CD4-positive, alpha-beta T cell treated with Interleukin-6 at 100 ng/mL for 8 hours (primary cell): ENCODE measurements at places on chromosomes 6 and 20.

GRCh38 chr6:168247443-168248147, 72.0 kb downstream of the DACT2 start:
- DNase-seq = no peak

GRCh38 chr6:156977527-156978291, 200.5 kb downstream of the ARID1B start:
- no peak for DNase-seq

DNA sequence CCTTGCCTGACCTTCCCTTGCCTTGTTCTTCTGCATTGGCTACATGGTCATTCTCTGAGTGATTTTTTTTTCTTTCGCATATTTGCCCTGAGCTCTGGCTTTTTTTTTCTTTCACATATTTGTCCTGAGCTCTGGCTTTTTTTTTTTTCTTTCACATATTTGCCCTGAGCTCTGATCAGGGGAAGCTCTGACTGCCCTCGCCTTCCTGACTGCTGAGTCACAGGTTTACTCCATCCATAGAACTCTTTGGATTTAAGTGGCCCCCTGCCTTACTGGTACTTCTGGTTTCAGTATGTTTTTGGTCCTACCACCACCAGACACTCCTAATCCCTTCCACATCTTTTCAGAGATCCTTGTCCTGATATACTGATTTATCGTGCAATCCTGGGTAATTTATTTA, 201.1 kb downstream of the OGFRL1 start:
- no peak for DNase-seq

GRCh38 chr6:152932865-152933264, 50.0 kb downstream of the FBXO5 start:
- no peak for DNase-seq

DNA sequence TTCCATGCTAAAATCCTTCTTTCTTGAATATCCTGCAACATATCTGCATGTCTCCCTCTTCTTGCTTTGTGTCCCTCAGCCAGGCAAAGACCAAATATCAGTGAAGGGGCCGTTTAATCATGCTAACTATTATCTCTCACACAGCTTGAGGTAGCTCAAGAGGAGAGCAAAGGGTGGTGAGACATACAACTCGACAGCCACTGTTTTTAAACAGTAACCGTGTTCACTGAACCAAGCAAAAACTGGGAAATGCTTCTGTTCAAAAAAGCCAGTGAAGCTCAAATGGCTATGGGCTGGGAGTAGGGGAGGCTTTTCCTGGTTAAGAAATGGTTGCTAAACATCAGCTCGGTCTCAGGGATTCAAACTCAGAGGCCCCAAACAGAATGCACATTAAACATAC, 83.4 kb downstream of the MAP7 start:
- DNase-seq = no peak

DNA sequence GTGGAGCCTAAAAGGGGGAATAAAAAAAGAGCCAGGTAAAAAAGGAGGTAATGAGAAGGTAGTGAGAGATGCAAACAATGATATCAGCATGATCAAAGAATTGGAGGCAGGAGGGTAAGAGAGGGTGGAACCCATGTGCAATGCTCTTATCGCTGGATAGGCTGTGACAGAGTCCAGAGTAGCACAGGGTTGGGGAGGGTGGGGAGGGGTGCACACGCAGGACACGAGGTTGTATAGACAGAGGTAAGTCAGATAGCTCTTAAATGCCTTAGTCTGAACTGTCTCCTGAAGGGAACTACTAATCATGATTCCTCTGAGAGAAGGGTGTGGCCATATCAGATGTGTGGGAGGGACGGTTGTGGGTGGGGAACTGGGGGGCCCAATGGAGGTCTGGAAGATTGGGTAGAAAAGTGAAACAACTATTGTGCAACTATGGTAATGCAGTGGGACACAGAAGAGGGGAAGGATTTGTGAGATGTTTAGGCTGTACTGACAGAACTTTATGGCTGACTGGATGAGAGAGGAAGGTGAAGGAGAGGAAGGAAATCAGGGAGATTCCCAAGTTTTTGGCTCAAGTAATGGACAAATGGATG, 354.8 kb downstream of the BTBD9 start:
- DNase-seq = no peak

- DNase-seq = no peak
Observed at GRCh38 chr20:38557174-38557573, 23.8 kb upstream of the ADIG start.

DNA sequence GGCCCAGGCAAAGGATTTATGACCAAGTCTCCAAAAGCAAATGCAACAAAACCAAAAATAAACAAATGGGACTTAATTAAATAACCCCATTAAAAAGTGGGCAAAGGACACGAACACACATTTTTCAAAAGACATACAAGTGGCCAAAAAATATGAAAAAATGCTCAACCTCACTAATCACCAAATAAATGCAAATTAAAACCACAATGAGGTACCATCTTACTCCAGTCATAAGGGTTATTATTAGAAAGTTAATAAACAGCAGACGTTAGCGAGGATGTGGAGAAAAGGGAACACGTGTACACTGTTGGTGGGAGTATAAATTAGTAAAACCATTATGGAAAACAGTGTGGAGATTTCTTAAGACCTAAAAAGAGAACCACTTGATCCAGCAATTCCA, 71.1 kb downstream of the CEP162 start:
- no peak for DNase-seq

DNA sequence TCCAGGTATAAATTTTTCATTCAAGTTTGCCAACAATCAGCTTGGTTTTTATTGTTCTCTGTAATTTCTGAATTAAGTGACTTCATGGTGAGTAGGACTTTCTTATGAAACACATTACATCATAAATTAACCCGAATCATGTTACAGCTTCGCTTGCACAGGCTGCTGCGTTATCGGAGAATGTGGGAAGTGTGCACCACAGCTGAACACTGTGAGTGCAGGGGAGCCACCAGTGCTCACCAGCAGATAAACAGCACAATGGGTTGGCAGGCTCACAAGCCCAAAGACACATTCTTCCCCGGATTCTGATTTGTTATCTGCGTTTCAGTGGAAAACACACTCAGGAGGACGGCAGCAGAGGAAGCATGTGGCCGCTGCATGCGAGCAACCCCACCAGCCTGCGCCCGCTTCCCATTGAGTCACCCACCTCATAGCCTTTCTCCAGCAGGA, 121.1 kb downstream of the GMDS start:
- no peak for DNase-seq

GRCh38 chr20:58711266-58712051, 18.9 kb downstream of the NPEPL1 start:
- no peak for DNase-seq

- DNase-seq = no peak
Observed at GRCh38 chr6:47646689-47647088, 51.7 kb upstream of the ADGRF4 start.

- no peak for DNase-seq
Observed at GRCh38 chr6:67933278-67933677, 701.8 kb upstream of the ADGRB3 start.

DNA sequence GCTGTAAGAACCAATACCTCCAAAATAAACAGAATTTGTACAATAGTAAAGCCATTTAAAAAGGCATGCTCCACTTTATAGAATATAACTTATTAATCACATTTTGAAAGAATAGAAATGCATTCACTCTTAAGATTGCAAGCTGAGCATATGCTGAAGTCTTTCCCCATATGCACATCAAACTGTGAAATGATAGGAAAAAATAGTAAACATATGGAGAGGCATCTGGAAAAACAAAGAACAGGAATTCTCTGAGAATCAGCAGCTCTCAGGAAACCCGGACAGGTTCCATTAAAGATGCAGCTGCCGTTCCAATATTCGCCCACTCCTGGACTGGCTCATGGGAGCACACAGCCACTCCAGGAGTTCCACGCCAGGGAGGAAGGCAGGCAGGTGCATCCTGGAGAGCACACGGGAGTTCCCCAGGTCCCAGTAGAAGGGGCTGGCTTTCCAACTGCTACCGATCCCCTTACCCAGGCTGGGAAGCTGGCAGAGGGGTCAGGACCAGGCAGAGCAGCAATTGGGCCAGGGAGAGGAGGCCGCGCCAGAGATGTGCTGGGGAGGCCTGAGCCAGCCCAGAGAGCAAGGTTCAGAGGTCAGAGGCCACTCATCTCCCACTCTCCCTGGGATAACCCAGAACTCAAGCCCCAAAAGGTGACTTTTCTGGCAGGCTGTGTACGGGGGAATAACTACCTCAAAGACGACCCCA, 111.1 kb downstream of the DLL1 start:
- no peak for DNase-seq

DNA sequence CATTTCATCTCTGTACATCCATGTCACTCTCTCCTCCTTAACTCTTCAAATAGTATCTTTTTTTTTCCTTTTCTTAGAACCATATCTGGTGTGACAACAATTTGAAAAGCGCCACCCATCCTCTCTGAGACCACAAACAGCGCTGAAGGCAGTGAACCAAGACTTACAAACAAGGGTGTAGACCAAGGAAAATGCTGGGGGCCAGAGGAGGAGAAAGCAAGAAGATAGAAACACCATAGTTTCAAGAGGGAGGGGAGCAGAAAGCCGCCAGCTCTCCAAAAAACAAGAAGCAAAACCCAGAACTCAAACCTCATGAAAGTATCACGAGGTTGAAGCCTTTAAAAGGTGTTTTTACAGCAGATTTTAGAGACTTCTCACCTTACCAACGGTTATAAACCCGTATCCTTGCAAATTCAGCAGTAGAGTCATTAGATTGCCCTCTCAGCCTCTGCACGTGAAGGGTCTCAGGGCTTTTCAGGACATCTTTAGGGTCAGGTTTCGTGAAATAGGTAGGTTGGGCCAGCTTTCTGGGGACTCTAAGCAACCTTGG, 13.3 kb upstream of the RIPOR2 start:
- peak; percentile 83 for DNase-seq

DNA sequence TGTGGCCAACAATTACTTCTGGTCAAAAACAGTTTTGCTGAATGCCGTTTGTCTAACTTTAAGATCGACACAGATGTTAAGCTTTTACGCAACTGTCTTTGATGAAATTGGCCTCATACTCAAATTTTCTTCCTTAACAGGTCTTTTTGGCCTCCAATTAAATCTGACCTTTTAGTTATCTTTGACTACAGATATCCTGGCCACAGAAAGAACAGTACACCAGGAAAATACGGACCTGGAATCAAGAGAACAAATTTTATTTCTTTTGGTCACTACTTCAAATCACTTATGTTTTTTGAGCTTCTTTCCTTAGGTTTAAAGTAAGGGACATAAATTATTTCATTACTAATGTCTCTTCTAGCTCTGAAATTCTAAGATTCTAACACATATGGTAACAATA, 49.8 kb downstream of the IBTK start:
- DNase-seq = no peak

GRCh38 chr6:127776320-127776719, 124.5 kb downstream of the THEMIS start:
- no peak for DNase-seq

DNA sequence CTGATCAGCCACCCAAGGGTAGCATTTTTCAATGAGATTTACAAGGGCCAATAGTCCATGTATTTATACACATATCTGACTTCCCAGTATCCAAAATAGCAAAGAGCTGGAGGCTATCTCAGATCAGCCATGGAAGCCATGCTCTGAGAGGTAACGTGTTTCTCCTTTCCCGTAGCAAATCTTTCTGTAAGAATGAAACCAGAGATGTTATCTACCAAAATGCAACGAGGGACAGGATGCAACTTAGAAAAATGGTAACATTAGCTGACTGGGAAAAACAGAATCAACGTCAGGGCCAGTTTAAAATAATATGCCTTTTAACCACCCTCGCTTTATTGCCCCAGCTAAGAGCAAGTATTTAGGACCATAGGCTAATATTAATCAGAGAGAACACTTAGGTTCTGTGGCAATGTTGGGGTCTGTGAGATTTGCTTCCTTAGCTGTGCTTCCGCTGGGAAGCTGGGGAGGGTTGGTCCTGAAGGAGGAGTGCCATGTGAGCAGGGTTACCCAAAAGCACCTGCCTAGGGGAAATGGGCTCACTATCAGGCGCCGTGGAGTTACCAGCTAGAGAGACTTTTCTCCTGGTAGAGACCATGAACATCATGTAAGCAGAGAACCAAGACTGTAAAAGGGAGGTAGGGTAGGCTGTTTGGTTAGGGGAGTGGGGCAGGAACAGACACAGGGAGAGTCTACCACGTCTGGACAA, 1.2 kb downstream of the ZNF831 start:
- DNase-seq = peak; percentile 40

- no peak for DNase-seq
Observed at GRCh38 chr20:33602826-33603590, 59.1 kb upstream of the C20orf144 start.

- no peak for DNase-seq
Observed at GRCh38 chr6:133166766-133167165, 74.4 kb upstream of the EYA4 start.

DNA sequence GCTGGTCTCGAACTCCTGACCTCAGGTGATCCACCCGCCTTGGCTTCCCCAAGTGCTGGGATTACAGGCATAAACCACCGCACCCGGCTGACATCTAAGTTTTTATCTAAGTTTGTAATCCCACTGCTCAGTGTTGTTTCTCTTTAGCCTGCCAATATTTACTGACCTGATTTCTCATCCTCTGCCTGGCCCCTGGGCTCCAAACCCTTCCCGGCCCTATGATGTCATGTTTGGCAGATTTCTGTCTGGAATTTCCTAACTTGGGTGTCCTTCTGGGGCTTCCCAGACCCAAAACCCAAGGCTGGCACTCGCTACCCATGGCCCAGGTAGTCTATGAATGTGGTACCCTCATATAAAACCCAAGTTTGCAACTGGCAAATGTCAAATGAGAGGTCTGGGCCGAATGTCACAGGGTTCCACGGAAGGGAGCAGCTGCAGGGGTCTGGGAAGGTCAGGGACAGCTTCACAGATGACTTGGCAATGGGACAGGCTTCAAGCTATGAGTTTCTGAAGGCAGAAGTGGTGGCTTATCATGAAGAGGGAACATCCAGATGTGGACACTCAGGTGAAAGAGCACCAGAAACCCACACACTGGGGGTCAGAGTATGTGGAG, 54.9 kb downstream of the TMEM170B start:
- DNase-seq = no peak

GRCh38 chr6:42624601-42625000, 60.8 kb downstream of the UBR2 start:
- DNase-seq = no peak

DNA sequence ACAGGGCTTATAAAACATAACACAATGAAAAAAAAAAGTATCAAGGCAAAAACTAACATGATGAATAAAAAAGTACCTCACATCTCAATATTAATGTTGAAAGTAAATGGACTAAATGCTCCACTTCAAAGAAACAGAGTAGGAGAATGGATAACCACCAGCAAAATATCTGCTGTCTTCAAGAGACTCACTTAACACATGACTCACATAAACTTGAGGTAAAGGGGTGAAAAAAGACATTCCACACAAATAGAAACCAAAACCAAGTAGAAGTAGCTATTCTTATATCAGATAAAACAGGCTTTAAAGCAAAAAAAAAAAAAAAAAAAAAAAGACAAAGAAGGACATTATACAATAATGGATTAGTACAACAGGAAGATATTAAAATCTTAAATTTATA, 86.9 kb downstream of the TBC1D32 start:
- no peak for DNase-seq
